ENCODE measurements at places on chromosomes 7 and 10.

GRCh38 chr10:104304927-104305326 lies 33.3 kb downstream of the ITPRIP start:
- DNase-seq = no peak

DNA sequence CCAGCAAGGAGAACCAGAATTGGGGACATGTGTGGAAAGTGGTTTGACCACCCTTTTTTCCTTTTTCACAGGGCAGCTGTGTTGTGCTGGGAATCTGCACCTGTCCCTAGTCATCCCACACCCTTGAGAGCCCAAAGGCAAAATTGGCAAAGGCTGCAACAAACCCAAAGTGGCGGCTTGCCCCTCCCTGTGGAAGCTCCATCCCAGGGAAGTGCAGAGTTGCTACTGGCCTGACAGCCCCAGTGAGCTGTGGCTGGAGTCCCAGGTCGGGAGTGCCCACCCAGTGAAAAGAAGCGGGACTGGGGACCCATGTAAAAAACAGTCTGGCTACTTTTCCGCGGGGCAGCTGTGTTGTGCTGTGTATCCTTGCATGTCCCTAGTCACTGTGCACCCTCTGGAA lies 109.1 kb upstream of the GRM3 start:
- no peak for DNase-seq

DNA sequence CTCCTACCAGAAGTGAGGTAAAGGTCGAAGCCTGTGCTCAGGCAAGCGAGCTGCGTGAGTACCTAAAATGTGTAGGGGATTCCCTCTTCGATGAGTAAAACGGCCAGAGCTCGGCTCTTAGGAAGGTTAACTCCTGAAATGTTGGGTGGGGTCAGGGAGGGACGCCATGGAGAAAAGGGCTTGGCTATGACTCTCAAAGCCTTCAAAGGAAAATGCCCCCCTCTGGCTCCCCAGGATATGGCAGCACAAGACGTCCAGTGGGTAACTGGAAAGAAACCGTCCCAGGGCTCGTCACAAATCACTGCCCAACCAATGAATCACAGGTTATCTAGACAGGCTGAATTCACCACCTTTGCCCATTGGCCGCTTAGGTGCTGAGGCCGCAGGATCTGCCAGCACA lies 58.0 kb downstream of the CALML3 start:
- no peak for DNase-seq

GRCh38 chr7:73774923-73775322 lies 4.9 kb upstream of the CLDN3 start:
- no peak for DNase-seq

DNA sequence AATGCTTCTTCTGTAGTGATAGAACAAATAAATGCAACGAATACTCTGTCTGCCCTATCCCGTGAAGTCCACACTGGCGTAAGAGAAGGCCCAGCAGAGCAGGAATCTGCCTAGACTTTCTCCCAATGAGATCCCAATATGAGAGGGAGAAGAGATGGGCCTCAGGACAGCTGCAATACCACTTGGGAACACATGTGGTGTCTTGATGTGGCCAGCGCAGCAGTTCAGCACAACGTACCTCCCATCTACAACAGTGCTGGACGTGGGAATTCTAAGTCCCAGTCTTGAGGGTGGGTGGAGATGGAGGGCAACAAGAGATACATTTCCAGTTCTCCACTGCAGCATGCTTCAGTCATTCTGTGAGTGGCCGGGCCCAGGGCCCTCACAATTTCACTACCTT lies 45.8 kb downstream of the FIGNL1 start:
- no peak for DNase-seq

DNA sequence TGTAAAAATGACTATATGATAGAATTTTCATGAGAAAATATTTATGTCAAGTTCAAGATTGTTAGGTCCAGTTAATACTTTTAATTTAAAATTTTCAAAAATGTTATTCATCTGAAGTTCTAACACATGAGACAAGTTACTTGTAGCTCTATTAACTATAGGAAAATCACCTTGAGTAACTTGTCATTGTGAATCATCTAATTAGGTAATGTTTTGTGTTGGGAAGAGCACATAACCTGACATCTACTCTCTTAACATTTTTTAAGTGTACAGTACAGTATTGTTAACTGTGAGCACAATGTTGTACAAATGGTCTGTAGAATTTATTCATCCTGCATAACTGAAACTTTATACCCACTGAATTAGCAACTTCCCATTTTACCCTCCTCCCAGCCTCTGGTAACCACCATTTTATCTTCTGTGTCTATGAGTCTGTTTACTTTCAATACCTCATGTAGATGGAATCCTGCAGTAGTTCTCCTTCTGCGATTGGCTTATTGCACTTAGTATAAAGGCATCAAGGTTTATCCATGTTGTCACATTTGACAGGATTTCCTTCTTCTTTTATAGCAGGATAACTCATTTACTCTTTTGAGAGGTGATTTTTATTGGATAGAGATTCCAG lies 54.6 kb downstream of the ARL4A start:
- DNase-seq = no peak

GRCh38 chr7:22444181-22444971 lies 55.6 kb downstream of the STEAP1B start:
- no peak for DNase-seq

GRCh38 chr10:48938281-48938680 lies 1.4 kb downstream of the LRRC18 start:
- no peak for DNase-seq

DNA sequence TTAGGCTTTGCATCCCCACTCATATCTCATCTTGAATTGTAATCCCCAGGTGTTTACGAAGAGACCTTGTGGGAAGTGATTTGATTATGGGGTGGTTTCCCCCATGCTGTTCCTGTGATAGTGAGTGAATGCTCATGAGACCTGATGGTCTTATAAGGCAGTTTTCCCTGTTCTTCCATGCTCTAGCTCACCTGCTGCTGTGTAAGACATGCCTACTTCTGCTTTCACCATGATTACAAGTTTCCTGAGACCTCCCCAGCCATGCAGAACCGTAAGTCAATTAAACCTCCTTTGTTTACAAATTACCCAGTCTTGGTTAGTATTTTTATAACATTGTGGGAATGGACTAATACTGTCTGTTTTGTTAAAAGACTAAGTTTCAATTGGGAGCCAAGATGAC lies 35.3 kb upstream of the ZNF92 start:
- no peak for DNase-seq

DNA sequence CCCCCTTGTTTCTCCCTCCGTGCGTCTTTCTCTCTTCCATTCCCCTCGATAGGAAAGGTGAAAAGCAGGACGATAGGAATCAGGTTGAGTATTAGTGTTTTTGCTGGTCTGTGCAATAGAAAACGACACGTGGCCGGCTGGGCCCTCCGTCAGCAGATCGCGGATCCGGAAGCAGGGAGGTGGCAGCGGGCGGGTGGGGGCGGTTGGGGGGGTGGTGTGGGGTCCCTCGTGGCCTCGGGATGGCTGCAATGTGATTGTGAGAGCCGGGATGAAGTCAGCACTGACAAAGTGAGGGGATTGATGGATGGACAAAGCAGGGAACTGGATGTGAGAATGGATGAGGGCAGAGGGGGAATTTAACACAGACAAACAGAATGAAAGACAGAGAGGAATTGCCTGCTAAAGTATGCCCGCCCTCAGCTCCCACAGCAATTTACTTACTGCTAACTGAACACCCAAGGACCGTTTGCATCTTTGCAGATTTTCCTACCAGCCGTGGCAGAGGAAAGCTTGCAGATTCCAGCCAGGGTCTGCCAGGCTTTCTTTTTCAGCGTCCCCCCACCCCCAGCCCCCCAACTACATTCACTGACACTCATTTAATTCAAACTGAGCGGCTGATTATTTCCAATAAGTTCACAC lies 280.9 kb downstream of the LRMDA start:
- DNase-seq = no peak

DNA sequence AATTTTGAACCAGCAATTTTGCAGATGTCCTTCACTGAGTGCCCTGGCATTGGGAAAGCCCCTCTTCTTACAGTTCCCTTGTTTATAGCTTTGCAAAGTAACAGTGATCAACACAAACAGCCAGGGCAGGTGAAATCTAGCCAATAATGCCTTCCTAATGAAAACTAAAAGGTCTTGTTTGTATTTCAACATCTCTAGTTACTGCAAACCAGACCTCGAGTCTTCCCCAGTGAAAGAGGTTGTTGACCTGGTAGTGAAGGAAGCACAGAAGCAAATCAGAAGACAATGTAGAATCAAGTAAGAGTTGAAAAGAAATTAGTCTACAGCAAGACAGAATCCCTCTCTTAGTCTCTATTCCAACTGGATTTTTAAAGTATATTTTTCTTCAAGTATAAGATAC lies 231.2 kb downstream of the SNX13 start:
- DNase-seq = no peak

DNA sequence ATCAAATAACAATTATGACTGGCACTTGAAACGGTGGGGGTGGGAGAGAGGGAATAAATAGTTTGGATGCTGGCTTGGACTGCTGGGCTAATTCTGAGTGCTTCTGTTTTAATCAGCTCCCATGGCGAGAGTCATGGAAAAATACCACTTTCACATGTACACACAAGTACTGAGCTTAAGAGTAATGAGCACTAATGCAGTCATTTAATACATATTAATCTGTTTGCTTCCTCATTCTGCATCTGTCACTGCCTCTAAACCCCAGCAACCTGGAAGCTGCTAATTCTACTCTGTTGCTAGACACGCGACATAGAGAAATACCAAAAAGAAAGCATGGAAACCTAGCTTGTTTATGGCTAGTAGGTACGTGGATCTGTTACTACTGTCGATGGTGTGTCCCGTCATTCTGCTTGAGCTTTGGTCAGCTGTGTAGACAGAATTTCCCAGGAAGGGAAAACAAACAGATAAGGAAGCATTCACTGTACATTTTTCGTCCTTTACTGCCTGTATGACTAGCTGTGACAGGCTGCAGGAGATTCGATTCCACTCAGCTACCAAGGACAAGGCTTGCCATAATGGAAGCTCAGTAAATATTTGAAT lies 238.8 kb downstream of the BAMBI start:
- no peak for DNase-seq

DNA sequence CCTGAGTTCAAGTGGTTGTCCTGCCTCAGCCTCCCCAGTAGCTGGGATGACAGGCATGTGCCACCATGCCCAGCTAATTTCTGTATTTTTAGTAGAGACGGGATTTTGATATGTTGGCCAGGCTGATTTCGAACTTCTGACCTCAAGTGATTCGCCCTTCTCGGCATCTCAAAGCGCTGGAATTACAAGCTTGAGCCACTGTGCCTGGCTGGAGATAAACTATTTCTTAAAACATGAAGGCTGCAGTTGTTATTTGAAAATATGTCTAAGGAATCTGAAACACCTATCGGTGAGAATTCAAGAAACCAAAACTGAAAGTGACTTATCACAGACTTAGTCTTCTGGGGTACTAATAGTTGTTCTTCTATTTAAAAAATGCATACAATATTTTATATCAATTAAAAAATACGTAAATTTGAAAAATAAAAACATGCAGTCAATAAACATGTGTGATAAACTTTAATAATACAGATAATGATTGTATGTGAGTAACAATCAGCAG lies 176.9 kb upstream of the PRSS58 start:
- DNase-seq = no peak

- DNase-seq = no peak
These were observed 38.9 kb upstream of the BMS1 start for GRCh38 chr10:42743697-42744096.

- peak; percentile 7 for DNase-seq
These were observed 825 bp downstream of the RAB11FIP2 start for GRCh38 chr10:118045837-118046394.

DNA sequence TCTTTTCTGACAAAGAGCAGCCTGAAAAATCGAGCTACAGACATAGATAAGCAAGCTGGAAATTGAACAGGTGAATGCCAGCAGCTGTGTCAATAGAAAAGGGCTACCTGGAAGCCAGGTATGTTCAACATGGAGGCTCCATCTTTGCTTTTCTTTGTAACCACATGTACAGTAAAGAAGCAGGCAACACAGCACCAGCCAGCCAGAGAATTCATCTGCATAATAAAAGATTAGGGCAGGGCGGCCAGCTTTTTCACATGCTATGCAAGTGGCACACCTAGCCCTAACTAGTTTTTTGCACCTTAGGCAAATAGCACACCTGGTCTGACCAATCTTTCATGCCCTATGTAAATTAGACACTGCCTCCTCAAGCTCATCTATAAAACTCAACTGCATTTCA lies 25.7 kb downstream of the COG5 start:
- DNase-seq = no peak

GRCh38 chr7:43481902-43482678 lies 100.8 kb upstream of the STK17A start:
- no peak for DNase-seq

DNA sequence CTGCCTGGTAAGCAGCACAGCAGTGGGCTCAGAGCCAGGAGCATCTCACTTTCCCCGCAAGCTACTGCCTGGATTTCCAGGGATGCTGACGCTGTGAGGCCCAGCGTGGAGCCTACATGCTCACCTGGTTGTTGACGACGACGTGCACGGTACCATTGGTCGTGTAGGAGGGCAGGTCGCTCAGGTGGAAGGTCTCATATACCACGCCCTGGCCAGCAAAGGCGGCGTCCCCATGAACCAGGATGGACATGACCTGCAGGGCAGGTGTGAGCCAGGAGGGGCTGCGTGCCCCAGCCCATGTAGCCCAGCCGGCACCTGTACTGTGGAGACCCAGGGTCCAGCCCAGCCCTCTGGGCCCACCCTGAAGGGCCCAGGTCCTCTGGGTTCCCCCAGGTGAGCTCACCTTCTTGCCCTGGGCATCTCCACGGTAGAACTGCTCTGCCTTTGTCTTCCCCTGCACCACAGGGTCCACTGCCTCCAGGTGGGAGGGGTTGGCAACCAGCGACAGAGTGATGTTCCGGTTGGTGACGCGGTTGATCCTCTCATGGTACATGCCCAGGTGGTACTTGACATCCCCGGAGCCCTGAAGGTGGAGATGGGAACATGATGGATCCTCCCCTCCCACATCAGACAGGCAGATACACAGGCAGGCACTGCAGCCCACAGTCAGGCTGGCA lies 15.4 kb downstream of the OGDHL start:
- DNase-seq = no peak

- DNase-seq = no peak
These were observed 55.5 kb downstream of the VWA2 start for GRCh38 chr10:114294549-114294948.

DNA sequence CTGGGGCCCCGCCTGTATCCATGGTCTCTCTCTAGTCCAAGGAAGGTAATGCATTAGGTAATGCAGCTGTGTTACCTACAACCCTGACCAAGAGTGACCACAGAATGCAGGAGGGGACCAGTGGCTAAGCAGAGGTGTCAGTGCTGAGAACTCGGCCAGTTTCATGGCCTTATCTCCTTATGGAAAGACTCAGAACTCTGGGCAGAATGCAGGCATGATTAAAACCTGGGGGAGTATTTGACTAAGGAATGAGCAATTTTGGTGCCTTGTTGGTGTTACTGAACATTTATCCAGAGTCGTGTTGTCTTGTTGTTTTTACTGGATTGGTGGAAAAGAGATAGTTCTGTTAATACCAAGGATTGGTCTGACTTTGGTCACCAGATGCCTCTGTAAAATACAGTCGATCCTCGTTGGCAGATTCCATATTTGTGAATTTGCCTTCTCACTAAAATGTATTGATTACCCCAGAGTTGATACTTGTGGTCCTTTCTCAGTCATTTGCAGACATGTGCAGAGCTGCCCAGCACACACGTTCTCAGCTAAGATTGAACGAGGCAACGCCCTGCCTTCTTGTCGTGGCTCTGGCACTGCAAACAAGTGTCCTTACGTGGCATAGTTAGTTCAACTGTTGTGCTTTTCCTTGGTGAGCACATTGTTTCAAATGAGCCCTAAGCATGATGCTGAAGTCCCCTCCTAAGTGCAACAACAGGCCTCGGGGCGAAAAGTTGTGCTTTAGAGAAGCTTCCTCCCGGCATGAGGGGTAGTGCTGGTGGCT lies 135.7 kb upstream of the BTBD16 start:
- DNase-seq = no peak

Data from HTR-8/SVneo (cell line).